ENCODE measurements at places on chromosomes 12 and 14. TPM values are rescaled to one million over a fixed set of nuclear protein-coding genes. Genes with fewer than 3 reads are reported as not detected.

Gene KRT74
- not detected for total RNA-seq

Gene HOXC9
- not detected for total RNA-seq

Gene SERPINA12
- not detected for total RNA-seq

DNA sequence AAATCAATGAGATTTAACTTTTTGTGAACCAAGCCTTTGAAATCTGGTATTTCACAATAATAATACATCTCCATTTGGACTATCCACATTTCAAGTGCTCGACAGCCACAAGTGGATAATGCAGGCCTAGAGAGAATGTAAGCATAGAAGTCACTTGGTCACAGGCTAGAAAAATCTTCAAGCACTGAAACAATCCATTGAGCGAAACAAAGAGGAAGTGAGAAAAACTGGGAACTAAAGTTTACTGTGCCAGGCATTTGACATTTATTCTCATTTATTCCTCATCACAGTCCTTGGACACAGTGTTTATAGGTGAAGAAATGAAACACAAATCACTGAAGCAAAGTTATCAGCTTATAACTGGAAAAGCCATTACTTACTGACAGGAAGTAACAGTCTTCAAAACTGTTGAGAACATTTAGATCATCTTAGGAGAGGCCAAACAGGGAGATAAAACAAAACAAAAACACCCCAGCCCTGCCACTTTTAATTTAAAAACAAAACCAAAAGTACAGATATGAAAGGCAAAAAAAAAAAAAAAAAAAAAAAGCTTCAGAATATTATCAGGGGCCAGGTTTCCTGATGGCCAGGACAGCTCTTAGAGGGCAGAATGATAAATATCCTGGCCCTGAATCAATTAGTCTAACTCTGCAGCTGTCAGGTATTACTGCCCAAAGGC, 29.2 kb downstream of the GNS start:
- H3K27ac ChIP-seq, result peak overlapping the region; percentile 12
- H3K36me3 ChIP-seq, result no peaks in the 10 kb centered on the region
- H3K4me3 ChIP-seq, result no peak overlapping the region
- no peaks in the 10 kb centered on the region for H3K27me3 ChIP-seq
- H3K4me1 ChIP-seq, result no peaks in the 10 kb centered on the region

GRCh38 chr14:64681796-64682710, 22.2 kb upstream of the PLEKHG3 start:
- H3K36me3 ChIP-seq, result no peaks in the 10 kb centered on the region
- H3K27me3 ChIP-seq, result no peaks in the 10 kb centered on the region
- H3K4me3 ChIP-seq, result no peak overlapping the region
- no peak overlapping the region for H3K27ac ChIP-seq

DNA sequence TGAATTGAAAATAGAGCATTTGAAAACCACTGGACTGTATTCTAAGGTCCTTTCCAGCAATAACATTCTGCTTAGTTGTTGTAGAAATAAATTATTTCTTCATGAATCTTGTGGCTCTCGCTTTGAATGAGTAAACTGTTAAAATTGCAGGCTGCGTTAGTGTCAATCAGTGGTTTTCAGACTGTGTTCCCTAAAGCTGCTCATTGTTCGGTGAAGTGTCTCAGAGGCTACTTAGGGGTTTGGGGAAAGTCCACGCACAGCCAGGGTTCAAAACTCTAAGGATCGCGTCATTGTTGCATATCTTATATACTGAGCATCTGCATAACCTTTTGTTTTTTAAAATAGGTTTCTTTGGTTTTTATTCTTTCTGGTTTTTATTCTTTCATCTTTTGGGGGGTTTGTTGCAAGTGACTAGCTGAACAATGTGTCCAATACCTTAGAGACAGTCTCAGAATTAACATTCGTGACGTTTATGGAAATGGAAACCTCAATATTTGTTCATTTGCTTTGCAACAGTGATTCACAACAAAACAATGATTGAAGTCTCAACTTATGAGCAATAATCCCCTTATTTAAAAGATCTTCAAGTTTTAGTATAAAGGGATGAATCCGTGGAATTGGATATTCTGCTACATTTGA, 108.1 kb downstream of the TTLL5 start:
- H3K27ac ChIP-seq, result no peak overlapping the region
- no peak overlapping the region for H3K4me3 ChIP-seq
- DNase-seq, result no peak
